IPS DF 6.9 (cell line): ENCODE measurements at places on chromosomes 3 and 15.

DNA sequence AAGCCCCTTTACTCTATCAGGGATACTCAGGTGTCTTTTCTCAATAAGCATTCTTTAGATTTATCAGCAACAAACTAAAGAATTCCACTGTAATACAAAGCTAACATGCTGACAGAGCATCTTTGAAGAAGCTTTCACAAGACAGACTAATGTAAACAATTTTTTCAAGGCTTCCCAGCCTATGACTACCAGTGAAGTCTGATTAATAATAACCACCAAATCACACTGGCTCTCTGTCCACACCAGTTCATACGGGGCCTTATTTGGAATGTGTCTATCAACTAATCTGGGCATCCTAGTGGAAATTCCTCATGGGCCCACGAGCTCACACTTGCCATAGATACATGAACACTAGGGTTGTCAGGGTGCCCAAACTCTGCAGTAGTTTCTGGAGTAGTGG is 84.5 kb downstream of the EFL1 start:
- DNase-seq, result no peak

- no peak for DNase-seq
These were observed 8.3 kb upstream of the LMOD3 start for GRCh38 chr3:69130689-69131088.

DNA sequence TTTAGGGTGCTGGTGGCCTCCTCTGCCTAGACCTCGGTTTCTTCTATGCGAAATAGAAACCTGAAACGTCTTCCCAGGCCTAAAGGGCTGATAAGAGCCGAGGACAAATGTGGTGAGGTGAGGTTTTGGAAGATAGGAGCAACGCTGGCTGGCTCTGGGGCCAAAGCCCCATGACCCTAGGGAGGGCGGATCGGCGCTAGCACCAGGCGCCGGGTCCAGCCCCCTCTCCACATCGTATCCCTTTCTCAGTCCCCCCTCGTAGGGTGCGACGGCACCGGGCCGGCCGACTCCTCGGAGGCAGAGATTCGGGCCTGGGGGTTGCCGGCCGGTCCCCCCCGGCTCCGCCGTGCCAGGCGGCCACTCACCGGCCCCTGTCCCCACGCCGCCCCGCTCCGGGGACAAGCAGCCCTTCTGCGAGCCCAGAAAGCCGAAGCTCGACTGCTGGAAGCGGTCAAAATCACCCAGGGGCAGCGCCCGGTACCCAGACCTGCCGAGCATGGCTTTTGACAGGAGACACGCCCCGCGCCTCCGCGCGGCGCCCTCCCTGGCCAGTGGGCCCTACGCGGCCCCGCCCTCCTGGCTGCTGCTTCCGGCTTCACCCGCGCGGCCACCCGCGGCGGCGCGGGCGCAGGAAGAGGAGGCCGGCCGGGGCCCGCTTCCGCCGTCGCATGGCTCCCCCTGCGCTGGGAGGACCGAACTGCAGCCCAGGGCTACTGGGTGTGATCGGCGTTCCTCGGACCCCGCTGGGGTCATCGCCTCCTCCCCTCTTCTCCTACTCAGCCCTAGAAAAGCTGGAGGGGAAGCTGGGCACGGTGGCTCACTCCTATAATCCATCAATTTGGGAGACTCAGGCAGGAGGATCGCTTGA is at the start of gene STOML1:
STOML1 (minus strand) TSS at position 570 of the 868 bp plus-strand sequence; CDS start at position 498, 72 bp downstream.
- DNase-seq, result peak; percentile 84

- no peak for DNase-seq
These were observed 136.1 kb upstream of the PROK2 start for GRCh38 chr3:71921036-71921435.

DNA sequence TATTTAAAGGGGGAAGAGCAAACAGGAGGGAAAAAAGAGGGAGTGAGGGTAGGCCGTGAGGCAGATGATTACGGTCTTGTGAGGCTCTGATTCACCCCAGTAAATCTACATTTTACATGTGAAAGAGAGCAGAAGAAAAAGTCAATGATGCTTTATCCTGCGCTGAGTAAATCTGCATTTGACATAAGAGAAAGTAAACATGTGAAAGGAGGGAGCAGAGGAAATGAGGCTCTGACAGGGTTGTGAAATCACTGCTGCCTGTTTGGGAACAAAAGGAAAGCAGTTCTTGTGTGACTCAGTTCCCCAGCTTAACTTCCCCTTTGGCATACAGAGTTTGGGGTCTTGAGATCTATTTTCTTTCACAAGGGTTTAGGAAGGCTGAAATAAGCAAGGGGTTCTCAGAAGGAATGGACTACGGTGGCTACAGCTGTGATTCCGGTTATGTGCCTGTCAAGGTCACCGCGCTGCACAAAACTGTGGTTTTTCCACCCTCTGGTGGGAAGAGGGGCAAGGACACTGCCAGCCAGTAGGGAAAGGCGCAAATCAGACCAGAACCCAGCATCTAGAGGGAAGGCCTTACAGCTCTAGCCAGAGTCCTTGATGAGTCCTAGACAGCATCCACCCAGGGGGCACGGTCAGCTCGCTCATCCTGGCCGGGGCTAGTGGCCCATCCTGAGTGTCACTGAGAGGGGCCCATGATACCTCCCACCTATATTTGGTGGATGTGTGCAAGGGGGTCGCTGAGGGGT is 18.9 kb upstream of the HCN4 start:
- DNase-seq, result no peak

DNA sequence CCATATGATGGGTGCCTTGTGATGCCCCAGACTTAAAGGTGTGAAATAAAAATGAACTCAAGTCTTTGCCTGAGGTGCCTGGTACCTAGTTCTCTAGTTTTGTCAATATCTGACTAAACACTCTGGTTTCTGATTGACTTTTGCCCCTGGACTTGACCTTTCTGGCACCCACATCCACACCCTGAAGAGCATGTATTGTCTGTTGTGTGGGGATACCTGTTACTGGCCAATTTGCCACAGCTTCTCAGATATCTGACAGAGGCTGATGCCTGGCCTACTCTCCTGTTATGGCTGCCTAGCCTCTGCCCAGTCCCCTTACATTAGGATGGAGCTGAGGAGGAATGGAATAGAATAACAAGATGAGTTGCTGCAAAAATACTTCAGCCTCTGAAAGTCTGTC is 3.6 kb downstream of the ZBTB38 start:
- no peak for DNase-seq

DNA sequence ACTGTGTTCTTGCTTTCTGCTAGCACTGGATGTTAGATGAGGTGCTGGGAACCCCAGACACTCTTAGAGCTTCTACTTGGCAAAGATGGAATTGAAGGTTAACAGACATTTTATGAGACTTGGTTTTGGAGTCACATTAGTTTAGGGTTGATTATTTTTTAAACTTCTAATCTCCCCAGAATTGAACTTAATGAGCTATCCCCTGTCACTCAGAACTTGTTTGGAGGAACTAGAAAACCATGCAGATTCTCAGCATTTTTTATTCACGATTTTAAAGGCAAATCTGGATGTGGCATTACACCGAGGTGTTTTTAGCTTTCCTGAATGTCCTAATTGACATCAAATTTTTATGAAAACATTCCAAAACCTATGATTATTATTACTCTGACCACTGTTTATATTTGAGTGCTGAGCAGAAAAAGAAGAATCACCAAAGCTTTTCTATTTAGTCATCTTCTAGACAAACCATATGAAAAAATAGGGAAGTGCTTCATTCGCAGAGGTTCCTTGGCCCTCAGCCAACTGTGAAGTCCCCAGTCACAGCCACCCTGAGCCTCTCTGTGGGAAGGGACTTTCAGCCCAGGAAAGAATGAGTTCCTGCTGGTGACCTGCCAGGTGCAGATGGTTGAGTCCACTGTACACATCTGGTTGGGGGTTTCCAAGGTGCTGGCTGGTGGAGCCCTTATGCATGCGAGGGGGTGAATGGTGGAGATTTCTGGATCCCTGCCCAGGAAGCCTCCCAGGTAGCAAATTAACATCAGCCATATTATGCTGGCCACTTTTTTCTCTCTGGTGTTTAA is 196.0 kb upstream of the TOPAZ1 start:
- DNase-seq, result no peak

DNA sequence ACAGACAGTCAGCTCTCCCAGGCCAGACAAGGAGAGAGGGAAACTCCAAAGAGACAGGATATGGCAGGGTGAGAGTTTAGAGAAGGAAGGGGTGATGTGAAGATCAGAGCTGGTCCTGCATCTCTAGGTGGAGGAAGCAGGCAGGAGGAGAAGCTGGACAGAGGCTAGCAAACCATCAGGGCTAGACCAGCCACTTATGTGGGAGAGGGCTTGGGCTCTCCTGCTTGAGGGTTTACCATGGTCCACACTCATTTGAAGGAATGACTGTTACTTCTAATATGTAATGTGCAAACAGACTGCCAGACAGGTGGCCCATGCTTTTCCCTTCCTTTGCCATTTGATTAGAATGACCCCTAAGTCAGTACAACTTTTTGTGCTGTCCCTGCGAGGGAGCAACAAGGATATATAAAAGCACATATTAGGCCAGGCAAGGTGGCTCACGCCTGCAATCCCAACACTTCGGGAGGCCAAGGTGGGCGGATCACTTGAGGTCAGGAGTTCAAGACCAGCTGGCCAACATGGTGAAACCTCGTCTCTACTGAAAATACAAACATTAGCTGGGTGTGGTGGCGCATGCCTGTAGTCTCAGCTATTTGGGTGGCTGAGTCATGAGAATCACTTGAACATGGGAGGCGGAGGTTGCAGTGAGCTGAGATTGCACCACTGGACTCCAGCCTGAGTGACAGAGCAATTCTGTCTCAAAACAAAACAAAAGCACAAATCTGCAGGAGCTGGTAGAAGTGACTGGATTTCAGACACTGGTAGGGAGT is 41.0 kb upstream of the MANF start:
- no peak for DNase-seq

DNA sequence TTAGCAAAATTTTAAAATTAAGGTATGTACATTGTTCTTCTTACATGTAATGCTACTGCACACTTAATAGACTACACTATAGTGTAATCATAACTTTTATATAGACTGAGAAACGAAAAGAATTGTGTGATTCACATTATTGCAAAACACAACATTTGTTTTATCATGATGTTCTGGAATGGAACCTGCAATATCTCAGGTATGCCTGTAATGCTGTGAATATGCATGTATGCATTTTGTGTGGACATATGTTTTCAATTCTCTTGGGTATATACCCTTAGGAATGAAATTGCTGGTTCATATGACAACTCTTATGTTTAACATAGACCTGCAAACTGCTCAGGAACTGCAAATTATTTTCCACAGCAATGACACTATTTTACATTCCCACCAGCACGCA is 38.6 kb upstream of the TJP1 start:
- no peak for DNase-seq

GRCh38 chr3:164486150-164486549 is 592.1 kb downstream of the SI start:
- DNase-seq, result no peak

GRCh38 chr3:60046210-60046609 is 996.4 kb upstream of the CFAP20DC start:
- DNase-seq, result no peak

- DNase-seq, result peak; percentile 87
These were observed at the start of gene LMCD1 for GRCh38 chr3:8501371-8502131. Gene LMCD1 (plus strand): TSS chr3:8501823. CDS start chr3:8501939, 116 bp downstream.

GRCh38 chr3:10268930-10269329 is 20.7 kb downstream of the TATDN2 start:
- DNase-seq, result no peak

DNA sequence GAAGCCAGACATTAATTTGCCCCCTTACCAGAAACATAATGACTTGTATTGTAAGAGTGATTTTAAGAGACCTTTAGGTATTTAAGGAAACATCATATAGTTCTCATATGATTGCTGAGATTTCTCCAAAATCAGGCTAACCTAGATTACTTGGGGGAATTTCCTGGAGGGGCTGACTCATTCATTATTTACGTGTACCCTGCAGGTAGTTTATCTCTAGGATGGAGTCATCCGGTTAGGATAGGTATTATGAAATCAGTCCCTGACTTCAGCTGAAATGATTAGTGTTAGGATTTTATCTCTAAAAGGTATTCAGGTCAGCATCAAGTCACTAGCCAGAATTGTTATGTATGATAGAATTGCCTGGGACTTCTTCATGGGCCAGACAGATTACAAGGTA is 97.5 kb downstream of the TCF12 start:
- no peak for DNase-seq

DNA sequence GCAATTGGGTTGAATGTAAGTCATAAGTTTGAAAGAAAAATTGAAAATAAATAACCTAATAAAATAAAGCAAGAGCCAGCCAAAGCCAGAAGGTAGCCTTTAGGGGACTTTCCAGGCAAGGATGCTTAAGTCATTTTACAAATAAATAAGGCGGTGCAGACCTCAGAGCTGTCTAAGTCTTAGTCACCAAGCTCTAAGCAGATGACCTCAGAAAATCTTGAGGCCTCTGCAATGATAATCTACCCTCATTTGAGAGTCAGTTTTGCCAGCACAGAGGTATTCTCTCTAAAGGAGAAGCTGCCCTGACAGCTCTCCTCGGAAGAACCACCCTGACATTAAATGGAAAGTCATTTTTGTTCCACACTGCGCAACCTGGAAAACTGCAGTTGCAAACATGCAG is 113.9 kb downstream of the OXNAD1 start:
- DNase-seq, result no peak

- no peak for DNase-seq
These were observed 858 bp upstream of the SACM1L start for GRCh38 chr3:45688194-45688881.

GRCh38 chr3:14533457-14533958 is 6.6 kb downstream of the GRIP2 start:
- no peak for DNase-seq

GRCh38 chr3:143956838-143957237 is 14.8 kb upstream of the DIPK2A start:
- DNase-seq, result no peak

GRCh38 chr3:33141006-33141405 is 27.2 kb downstream of the CRTAP start:
- no peak for DNase-seq

DNA sequence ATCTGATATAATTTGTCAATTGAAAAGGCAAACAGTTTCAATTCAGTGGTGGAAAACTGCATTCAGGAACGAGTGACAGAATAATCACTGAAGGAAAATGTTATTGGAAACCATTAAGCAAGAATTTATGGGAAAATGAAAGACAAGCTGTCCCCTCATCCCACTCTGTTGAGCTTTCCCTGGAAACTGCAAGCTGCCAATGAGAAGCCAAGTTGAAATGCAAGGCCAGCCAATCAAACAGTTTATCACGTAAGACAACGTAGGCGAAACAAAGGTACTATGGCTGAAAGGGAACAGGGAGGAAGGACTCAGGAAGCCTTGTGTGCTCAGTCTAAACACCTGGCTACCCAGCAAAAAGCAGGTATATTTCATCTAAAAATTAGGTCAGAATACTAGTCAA is 187.9 kb upstream of the ATP10A start:
- no peak for DNase-seq

DNA sequence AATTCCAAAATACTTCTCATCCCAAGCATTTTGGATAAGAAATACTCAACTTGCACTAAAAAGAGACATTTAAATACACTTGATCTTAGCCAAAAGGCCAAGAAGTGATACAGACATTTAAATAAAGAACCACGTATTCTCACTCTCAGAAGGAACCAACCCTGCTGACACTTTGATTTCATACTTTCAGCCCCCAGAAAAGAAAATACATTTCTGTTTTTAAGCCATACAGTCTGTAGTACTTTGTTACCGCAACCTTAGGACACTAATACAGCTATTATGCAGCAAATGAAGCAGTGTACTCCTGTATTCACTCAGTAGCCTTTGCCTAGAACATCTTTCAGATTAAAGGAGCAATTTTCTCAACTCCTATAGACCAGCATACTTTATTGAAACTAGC is 86.7 kb downstream of the TBC1D5 start:
- DNase-seq, result no peak

GRCh38 chr3:151576511-151577137 is 115.8 kb upstream of the IGSF10 start:
- no peak for DNase-seq
